ENCODE measurements at places on chromosomes 7 and 10. TPM values are rescaled to one million over a fixed set of nuclear protein-coding genes. Genes with fewer than 3 reads are reported as not detected.

- no peak for DNase-seq
Measured at GRCh38 chr10:71940752-71941151, 23.4 kb upstream of the CHST3 start.

- no peak for DNase-seq
Measured at GRCh38 chr7:139867847-139868246, 38.8 kb downstream of the TBXAS1 start.

XPNPEP1 gene
- 56.1 TPM for total RNA-seq

DNA sequence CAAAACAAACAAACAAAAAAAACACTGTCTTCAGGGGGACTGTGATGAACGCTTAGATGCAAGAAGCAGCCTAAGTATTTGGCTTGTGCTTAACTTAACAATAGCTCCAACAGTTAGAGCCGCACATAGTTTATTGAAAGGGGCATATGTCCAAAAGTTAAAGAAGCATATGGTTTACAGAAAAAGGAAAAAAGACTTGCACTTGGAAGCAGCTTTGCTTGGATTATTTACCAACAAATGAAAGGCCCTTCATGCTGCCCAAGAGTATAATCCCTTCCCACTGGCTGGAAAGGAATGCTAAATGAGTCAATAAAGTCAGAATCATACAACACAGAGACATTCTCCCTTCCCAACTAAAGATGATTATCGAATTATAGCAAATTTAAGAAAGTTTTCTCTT is 77.9 kb downstream of the GLI3 start:
- DNase-seq, result no peak

DNA sequence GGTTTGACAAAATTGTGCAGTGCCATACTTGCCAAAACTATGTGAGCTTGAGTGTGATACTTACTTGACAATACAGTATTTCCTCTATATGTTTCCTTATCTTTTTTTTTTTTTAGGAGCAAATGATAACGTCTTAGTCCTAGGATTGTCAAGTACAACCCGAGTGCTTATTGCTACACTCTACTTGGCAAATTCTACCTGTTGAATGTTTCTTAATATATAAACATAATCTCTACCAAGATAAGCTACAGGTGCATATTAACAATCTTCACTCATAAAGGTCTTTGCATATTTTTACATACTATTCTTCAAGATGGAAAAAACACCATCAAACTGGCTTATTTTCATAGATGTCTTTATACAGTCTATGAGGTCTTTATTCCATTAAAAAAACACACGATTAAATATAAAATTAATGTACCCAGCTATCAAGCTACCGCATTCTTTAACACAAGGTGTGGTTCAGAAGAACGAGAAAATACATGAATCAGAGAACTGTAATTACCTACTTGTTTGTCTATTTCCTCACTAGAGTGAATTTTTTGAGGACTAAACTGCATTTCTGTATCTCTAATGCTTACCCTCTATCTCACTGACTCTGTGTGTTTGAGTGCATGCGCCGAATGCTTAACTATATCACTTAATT is 76.1 kb upstream of the PDSS1 start:
- DNase-seq, result no peak

- no peak for DNase-seq
Measured at GRCh38 chr7:15461576-15461975, 100.2 kb downstream of the AGMO start.

DNA sequence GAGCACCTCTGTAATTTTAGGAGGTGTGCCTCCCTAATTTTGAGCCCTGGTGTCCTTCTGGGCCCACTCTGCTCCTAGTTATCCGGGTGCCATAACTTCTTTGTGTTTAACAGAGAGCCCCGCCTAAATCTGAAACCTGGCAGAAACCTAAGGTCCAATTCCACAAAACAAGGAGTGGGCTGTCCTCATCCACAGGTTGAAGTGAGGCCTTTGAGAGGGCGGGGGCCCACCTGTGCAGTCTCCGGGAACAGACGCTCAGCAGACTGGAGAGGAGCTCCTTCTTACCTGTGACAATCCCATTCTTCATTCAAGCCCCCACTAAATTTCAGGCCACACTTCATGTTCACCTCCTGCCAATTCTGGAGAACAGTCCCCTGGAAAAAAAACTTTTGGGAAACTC is 10.9 kb downstream of the TMEM72 start:
- DNase-seq, result no peak

NKX2-3 gene
- not detected for total RNA-seq

DNA sequence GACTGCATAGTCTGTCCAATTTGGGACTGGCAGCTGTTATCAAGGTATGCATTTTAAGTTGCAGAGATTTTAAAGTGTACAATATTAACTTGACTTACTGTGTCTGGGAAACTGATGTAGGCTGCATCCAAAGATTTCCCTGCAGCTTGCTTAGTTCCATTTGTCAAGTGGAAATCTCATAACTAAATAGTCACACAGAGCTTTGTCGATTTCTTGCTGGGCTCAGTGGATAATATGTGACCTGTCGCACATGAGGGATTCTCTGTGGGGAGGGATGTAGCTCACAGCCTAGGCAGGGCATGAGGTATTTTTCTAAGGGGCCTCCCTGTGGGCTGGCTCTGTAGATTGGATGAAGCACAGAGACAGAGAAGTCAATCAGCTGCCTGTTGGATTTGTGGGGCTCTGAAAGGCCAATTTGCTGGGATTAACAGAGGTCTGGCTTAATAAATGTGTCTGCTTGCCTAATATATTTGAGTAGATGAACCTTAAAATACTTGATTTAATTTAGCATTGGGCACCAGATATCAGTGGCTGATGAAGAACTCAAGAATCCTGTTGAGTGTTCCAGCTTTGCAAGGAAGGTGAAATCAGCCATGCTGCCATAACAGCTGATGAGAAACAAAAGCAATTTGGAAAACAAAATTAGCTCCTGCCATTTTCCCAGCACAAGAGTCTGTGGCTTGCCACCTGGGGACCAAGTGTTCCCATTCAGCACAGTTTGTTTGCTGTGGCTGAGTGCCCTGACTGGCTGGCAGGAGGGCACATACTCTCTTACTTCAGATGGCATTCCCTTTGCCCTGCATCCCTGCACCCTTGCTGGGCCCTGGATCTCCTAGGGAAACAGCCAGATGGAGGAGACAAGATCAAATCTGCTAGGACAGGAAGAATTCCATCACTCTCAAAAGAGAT is 598.5 kb downstream of the SORCS3 start:
- no peak for DNase-seq

RELN gene
- not detected for total RNA-seq

- no peak for DNase-seq
Measured at GRCh38 chr10:88121361-88121760, 257.9 kb downstream of the PTEN start.

DNA sequence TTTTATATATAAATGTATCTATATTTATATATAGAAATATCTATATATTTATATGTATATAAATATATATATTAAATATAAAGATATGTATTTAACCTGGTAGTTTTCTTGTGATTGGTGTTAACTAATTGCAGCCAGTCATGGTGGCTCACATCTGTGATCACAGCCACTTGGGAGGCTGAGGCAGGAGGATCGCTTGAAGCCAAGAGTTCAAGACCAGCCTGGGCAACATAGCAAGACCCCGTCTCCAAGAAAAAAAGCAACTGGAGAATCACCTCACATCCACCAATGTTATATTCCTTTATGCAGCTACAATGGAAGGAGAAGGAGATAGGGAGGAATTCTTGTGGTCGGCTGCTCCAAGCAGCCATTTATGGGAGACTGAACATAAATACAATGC is 224.9 kb downstream of the BAMBI start:
- DNase-seq, result no peak

- no peak for DNase-seq
Measured at GRCh38 chr7:105028004-105028403, 14.0 kb downstream of the KMT2E start.

SPDYE16 gene
- total RNA-seq, result 0.42 TPM

- no peak for DNase-seq
Measured at GRCh38 chr7:127667017-127667670, 15.2 kb downstream of the SND1 start.

NAT16 gene
- total RNA-seq, result not detected

GRCh38 chr7:153188630-153189029 is 429.1 kb downstream of the ACTR3B start:
- no peak for DNase-seq

DNA sequence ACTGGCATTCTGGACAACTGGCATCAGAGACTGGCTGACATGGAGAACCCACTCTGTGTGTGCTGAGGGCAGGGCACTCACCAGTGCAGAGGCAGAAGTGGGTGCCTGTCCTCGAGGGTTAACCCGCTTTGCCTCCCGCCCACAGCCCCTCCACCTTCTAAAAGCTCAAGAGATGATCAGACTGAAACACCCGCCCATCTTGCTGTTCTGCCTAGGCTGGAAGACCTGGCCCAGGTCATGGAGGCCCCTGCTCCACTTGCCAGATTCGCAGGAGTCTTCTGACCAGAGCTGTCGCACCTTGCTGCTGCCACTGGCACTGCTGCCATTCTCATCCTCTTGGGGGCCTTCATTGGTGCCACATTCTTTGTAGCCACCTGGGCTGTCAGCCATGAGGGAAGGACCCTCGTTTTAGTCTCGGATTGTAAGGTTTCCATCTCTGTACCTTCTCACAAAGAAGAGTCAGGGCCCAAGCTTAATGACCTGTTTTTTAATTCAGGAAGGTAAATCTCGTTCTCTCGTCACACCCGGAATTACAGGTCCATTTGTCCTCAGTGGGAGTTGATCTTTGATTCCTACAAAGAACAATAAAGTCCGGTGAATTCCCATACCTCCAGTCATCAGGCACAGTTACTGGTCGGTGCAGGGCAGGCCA is 1.9 kb downstream of the CYREN start:
- DNase-seq, result no peak

C10orf62 gene
- not detected for total RNA-seq

DNA sequence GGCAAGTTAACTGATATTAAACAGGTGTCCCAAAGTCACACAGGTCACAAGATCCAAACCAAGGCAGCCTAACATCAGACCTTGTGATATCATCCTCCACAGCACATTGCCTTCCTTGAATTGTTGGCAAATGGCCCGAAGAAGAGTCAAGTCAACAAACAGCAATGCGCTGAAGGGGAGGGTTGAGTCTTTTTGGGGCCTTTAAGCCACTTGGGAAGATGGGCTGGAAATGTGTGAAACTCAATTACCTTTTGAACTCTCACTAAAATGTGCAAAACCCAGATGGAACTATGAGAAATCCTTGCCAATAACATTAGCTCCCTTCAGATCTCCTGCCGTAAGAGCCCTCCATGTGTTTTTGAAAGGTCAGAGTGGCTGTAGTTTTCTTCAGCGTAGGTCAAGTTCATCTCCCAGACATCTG is 47.9 kb upstream of the STK17A start:
- DNase-seq, result no peak

SERPINE1 gene
- total RNA-seq, result 0.44 TPM

- no peak for DNase-seq
Measured at GRCh38 chr7:127375631-127376030, 16.9 kb downstream of the ZNF800 start.

- DNase-seq, result no peak
Measured at GRCh38 chr7:18087687-18088078, 60.0 kb upstream of the PRPS1L1 start.

- DNase-seq, result no peak
Measured at GRCh38 chr10:69071610-69072009, 16.3 kb upstream of the SRGN start.

GRCh38 chr10:132654121-132654571 is 116.6 kb downstream of the INPP5A start:
- DNase-seq, result no peak

DNA sequence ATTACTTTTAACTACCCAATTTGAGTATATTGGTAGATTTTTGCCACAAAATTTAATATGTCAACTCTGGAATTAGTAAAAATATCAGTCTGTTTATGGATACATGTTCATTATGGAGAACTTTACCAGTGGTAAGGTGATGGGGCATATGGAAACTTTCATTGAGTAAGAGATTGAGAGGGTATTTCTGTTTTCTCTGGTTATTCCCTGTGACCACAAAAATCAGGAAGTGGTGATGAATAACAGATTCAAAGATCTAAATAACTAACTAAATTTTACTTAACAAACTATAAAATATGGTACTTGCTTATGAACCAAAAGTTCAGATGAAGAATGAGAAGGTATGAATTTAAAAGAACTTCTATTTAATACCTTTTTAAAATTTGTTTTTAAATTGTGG is 22.1 kb upstream of the STEAP4 start:
- no peak for DNase-seq

LIPK gene
- not detected for total RNA-seq

GRCh38 chr10:73910401-73910763 is 550 bp upstream of the PLAU start:
- no peak for DNase-seq

TDRD1 gene
- 0.13 TPM for total RNA-seq

TFR2 gene
- total RNA-seq, result 17.7 TPM

DNA sequence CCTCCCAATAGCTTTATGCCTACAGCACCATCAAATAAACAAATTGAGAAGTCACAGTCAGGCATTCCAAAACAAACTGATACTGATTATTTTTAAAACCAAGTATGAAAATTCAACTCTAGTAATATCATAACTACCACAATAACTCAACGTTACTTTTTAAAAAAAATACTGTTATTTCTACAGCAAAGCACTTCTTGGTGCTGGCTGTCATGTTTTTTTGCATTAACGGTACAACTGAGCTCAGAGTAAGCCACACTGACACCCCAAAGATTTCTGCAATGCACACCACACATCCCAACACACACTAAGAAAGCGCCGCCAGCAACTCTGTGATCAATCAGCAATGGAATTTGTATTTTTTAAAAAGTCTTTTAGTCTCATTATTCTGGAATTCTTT is 113.6 kb downstream of the RNF32 start:
- DNase-seq, result no peak

DLD gene
- 121 TPM for total RNA-seq

- DNase-seq, result no peak
Measured at GRCh38 chr10:125200396-125200795, 40.0 kb upstream of the CTBP2 start.

DDX56 gene
- total RNA-seq, result 148 TPM

- DNase-seq, result no peak
Measured at GRCh38 chr7:596819-597182, 77.2 kb upstream of the PDGFA start.

DNA sequence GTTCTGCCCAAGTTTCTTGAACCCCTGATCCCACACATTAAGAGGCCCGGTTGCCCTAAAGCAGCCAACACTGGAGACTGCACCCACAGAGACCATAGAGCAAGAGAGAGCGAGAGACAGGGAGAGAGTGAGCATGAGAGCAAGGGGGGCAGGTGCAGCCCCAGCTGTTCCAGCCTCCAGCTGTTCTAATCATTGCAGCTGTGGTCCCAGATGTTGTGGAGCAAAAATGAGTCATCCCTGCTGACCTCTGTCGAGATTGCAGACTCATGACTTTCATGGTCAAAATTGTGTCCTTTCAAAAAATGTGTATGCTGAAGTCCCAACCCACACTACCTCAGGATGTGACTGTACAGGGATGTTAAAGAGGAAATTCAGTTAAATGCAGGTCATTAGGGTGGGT is 143.9 kb upstream of the FRMD4A start:
- DNase-seq, result no peak

DNA sequence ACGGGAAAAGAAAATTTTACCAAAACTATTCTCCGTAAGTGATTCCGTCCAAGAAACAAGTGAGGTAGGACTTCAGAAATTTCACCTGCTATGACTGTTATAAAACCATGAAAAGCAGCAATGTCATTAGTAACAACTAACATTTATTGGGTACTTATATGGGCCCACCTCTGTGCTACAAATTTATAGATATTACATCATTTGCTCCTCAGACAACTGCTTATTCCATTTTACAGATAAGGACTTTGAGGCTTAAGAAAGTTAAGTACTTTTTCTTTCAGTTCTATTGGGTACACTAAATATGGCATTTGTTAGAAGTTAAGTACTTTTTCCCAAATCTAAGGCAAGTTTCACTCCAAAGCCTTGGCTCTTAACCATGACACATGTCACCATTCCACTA is 36.3 kb downstream of the HACD1 start:
- no peak for DNase-seq
